ENCODE measurements at places on chromosomes 5 and 9.

DNA sequence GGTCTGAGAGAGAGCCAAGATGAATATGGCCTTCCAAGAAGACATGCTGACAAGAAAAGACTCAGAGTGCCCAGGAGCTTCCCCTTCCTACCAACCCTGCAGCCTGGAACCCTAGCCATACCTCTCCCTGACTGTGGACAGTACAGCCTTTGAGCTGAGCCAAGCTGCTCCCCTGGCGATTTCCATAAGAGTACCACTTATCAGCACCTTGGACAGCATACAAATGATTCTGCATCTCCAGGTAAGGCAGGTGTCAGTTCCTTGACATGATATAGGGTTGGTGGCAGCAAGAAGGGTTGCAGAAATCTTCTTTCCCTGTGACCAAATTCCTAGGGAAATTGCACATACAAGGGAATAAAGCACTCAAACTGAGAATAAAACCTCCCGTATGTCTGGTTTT is 58.3 kb downstream of the MFAP3 start:
- no peak for ATAC-seq

DNA sequence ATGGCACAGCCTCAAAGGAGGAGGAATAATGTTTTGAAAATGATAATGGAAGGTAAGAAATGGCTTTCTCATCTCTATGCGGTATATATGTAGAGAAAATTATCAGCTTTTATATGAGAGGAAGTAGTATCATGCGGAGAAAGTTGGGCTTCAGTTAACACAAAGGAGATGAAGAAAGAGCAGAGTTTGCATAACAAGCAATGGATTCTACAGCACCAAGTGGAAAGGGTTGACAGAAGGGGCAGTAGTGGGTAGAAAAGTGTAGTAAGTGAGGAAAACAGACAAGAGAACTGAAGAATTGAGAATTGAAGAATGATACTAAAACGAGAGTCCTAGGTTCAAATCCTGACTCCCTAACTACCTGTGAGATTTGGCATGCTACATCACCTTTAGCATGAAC is 51.0 kb downstream of the GNG10 start:
- ATAC-seq = no peak

DNA sequence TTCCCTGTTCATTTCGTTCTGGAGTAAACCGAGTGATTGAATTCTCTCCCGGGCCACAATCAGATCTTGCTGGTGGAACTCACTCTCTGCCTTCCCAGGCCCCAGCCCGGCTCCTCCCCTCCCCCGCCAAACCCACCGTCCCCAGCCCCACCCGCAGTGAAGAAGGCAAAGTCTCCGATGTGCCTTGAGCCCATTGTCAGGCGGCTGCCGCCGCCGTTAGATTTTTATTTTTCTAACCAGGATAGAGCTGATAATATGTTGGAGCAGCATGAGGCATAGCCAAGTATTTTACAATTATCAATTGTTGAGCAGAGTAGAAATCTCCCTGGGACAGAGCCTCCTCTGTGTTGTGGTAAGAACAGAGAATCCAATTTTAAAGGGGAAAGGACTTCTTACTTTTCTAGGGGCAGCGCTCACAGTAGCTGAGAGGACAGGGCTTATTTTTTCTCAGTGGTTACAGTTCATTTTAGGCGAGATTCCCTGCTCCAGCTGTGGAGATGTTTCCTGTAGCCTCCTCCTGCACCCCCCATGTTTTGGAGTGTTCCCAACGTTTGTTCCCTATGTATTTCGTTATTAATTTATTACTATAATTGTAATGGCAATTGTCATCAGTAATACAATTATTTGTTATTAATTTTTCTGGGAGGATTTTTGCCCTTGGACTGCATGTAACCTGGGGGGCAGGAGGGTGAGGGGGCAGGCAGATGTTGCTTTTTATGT is 1.3 kb downstream of the PSAT1 start:
- ATAC-seq = no peak

DNA sequence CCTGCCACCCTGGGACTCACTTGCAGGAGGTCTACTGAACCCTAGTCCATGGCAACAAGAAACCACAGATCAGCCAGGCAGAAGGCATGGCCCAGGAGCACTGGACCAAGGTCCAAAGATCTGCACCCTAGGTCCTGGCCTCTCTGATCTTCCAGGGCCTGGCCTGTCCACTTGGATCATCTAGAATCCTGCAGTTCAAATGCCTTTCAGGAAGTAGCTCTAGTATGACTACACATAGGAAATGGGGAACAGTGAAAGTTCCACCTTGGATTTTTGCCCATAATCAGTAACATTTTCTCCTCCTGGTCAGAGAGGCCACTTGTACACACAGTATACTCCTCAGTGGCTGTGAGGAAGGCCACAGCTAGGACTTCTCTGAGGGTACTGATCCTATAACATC is 11.5 kb downstream of the ANXA6 start:
- no peak for ATAC-seq

- no peak for ATAC-seq
These were observed 7.8 kb downstream of the DPP7 start for GRCh38 chr9:137106662-137107250.

DNA sequence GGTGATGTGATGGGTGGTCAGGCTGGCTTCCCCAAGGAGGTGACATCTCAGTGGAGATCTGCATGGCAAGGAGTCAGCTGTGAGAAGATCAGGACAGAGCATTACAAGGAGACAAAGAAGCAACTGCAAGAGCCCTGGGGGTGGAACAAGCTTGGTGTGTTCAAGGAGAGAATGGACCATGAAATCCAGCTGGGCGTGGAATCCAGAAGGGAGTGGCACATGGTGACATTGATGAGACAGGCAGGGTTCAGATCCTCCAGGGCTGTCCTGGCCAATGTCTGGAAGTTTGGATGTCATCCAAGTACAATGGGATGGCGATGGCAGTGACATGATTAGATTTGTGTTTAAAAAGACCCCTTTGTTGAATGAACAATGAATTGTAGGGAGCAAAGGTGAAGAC is 175.6 kb downstream of the MACROH2A1 start:
- ATAC-seq = no peak

GRCh38 chr9:12775679-12776512 is 1.1 kb downstream of the LURAP1L start:
- peak; percentile 20 for ATAC-seq

- ATAC-seq = no peak
These were observed 17.4 kb downstream of the TMOD1 start for GRCh38 chr9:97518909-97519307.

DNA sequence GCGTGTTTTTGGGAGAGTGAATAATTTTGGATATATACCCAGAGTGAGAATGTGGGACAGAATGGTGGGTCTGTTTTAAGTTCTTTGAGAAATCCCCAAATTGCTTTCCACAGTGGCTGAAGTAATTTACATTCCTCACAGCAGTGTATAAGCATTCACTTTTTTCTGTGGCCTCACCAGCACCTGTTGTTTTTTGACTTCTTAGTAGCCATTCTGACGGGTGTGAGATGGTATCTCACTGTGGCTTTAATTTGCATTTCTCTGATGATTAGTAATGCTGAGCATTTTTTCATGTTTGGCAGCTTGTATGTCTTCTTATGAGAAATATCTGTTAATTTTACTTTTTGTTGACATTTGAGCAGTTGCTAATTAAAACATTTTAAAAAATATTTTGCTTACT is 9.4 kb upstream of the SPATA31D1 start:
- ATAC-seq = peak; percentile 55

DNA sequence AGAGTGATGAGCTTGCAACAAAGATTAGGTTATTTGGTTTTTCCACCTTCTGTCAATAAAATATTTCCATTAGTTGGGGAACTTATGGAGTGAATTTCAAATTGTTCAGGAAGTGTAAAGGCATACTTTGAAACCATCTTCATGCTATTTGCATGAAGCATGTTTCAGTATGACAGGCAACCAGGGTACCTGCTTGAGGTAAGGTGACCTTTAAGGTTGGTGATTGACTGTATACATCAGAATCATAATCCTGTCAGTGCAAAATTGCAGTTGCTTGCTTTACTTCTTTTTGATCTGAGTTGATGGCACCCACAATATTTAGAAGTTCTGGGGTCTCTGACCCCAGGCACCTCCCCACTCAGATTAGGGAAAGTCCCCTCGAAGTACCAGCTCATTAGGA is 26.0 kb upstream of the TMEM171 start:
- ATAC-seq = peak; percentile 58

GRCh38 chr9:24912767-24913166 is 367.1 kb upstream of the IZUMO3 start:
- no peak for ATAC-seq

GRCh38 chr5:136211282-136212040 is 18.5 kb upstream of the SMIM32 start:
- no peak for ATAC-seq

GRCh38 chr5:139149477-139150199 is 48.5 kb downstream of the SIL1 start:
- no peak for ATAC-seq

DNA sequence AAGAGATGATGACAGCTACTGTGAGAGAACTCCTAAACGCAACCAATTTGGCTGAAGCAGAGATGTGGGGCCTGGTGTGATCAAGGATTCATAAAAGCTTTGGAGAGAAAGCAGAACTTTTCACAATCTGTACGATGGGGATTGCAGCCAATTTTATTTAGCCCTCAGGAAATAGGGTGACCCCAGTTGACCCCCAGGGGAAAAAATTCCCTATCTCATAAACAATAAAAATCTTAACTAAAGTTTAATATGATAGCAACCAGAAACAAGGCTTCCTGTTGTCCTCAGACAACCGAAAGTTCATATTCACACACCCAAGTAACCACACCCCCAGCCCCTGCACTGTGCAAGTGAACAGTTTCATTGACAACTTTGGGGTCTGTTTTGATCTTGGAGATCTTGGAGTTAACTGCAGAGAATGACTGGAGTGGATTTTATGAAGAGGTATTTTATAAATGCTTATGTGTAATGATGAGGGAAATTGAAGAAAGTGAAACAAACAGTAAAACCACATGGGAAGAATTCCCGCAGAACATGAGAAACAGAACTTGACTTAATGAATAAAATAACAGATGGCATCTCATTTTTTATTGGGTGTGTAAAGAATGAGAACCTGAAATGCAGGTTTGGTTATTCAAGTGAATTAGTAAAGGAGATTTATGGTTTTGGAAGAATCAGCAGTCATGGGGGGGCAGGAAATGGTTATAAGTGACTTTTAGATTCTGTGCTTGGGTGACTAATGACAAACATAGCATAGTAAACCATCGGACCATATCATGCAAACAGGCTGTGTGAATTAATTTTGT is 94.5 kb downstream of the PDE4D start:
- peak; percentile 87 for ATAC-seq

GRCh38 chr9:72635197-72635596 is 113.8 kb downstream of the TMC1 start:
- peak; percentile 65 for ATAC-seq

GRCh38 chr9:116674210-116674980 is 12.7 kb upstream of the TRIM32 start:
- ATAC-seq = no peak

DNA sequence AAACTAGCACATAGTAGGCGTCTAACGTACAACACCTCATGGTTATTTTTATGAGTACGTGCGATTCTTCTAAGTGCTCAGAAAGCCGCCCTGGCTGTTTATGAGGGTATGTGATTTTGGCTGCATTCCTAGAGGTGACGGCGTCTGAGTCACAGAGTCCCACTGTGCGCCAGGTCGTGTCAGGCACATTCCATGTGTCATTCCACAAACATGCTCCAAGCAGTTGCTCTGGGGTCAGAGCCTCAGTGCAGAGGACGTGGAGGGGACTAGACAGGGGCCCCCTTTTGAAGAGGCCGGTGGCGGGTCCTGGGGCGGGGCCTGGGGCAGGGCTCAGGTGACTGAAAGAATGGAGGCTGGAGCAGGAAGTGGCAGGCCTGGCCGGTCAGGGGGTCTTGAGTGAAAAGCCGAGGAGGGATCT is 51.9 kb downstream of the NEK6 start:
- ATAC-seq = no peak

GRCh38 chr5:148267962-148268361 is 632 bp upstream of the SPINK13 start:
- ATAC-seq = no peak

GRCh38 chr9:129287619-129288305 is 109.7 kb upstream of the IER5L start:
- ATAC-seq = no peak

GRCh38 chr9:98658951-98659351 is 49.8 kb downstream of the GABBR2 start:
- no peak for ATAC-seq

DNA sequence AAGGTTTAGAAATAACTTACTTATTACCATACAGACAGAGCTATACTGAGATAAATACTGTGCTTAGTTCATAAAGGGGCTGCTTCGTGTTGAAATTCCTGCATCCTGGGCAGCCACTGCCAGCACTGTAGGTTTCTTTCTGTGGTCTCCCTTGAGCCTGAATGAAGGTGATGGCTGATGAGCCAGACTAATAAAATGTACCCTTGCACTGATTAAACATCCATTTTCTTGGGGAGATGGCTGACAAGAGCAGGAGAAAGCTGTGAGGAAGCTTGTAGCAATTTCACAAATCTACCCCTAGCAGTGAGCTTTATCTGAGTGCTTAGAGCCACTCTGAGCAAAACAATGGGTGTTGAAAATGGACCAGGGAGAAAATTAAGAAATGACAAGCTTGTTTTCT is 23.3 kb upstream of the ZSWIM6 start:
- no peak for ATAC-seq

GRCh38 chr5:73286896-73287295 is 113.9 kb downstream of the TMEM174 start:
- ATAC-seq = no peak

GRCh38 chr9:126423142-126423915 is 96.7 kb downstream of the MVB12B start:
- no peak for ATAC-seq

DNA sequence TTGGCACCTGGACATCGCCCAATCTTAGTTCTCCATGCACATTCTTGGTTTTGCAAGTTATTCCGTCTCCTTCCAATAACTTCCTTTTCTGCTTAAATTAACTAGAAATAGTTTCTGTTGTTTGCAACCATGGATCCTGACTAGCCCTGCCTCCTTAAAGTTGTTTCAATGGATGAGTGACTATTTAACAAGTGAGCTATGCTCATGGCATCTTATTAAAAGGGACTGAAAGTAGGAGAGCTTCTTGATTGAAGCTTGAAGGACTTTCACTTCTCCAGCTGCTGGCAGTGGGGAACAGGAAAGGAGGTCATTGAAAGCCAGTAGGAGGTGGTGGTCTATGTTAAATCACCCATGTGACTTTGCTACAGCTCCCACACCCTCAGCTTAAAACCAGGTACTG is 466.8 kb downstream of the ARHGEF28 start:
- no peak for ATAC-seq

GRCh38 chr9:19967216-19967887 is 178.5 kb upstream of the SLC24A2 start:
- ATAC-seq = no peak

GRCh38 chr5:156273325-156273724 is 53.6 kb upstream of the SGCD start:
- ATAC-seq = no peak

GRCh38 chr9:21968331-21969010 is 25.7 kb downstream of the CDKN2A start:
- ATAC-seq = no peak

GRCh38 chr5:53211799-53212198 is 102.2 kb upstream of the MOCS2 start:
- no peak for ATAC-seq

Measured in stimulated activated memory B cell treated with anti-CD40 and anti-IgM and Interleukin-4, amounts not matched to agents 10 μg/mL and 1 μg/mL and 100 μg/mL, for 72 hours (primary cell).